Activated T-cell treated with anti-CD3 and anti-CD28 coated beads, Interleukin-2, amount 50 U/mL, for 1 hour (primary cell): ENCODE measurements at places on chromosomes 3 and 15.

- no peak for DNase-seq
Measured at GRCh38 chr3:49465270-49466034, 4.6 kb upstream of the DAG1 start.

DNA sequence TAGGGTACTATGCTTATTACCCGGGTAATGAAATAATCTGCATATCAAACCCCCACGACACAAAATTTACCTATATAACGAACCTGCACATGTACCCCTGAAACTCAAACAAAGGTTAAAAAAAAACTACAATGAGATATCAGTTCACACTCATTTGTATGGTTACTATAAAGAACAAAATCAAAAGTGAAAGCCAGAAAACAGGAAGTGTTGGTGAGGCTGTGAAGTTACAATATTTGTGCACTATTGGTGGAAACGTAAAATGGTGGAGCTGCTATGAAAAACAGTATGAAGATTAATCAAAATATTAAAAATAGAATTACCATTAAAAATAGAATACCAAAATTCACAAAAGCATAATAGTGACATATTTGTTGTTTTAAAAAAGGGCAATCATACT is 128.9 kb downstream of the ZIC1 start:
- DNase-seq: no peak

- no peak for DNase-seq
Measured at GRCh38 chr3:22893644-22894325, 309.3 kb upstream of the UBE2E2 start.

DNA sequence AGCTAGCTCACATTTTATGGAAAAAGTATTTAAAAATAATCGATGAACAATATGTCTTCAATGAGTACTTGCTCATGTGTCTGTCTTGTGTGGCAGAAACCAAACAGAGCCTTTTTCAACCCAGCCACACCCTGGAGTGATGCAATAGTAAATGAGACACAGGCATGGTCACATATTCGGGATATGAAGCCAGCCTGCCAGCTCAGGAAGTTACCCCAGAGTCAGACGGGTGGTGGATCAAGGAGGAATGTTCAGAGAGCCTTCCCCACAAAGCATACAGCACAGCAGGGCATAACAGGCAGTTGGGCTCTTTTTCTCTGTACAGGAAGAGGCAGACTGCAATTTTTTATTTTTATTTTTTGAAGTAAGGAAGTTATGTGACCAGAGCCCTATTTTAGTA is 27.3 kb downstream of the LARP6 start:
- no peak for DNase-seq
